A549 treated with GW870086 at 1 μM for 4 hours (cell line): ENCODE measurements at places on chromosomes 11 and 22. TPM values are rescaled to one million over a fixed set of nuclear protein-coding genes. Genes with fewer than 3 reads are reported as not detected.

The MRTFA gene
- total RNA-seq = 48.2 to 55.2 TPM (median 51.6 TPM) in 5 replicates

The SYTL2 gene
- 7.6 to 16.6 TPM (median 9.1 TPM) in 5 replicates for total RNA-seq

The CARD18 gene
- not detected in 5 replicates for total RNA-seq

The MAJIN gene
- not detected in 5 replicates for total RNA-seq

The XKR3 gene
- total RNA-seq = not detected in 5 replicates

The NLRP10 gene
- total RNA-seq = not detected in 5 replicates

The MMP8 gene
- total RNA-seq = not detected in 5 replicates

The RAB3IL1 gene
- 12.8 to 15.7 TPM (median 14.5 TPM) in 5 replicates for total RNA-seq

The CHRM1 gene
- total RNA-seq = 0.06 TPM in 2 of 5 replicates, not detected in the others

The WNT11 gene
- 1.2 to 2.0 TPM (median 1.4 TPM) in 5 replicates for total RNA-seq

The USP2 gene
- total RNA-seq = 0.48 to 0.79 TPM (median 0.68 TPM) in 5 replicates

The IGLL1 gene
- total RNA-seq = not detected in 5 replicates

The OR51G2 gene
- total RNA-seq = not detected in 5 replicates
